ENCODE measurements at places on chromosomes 12 and 14.

DNA sequence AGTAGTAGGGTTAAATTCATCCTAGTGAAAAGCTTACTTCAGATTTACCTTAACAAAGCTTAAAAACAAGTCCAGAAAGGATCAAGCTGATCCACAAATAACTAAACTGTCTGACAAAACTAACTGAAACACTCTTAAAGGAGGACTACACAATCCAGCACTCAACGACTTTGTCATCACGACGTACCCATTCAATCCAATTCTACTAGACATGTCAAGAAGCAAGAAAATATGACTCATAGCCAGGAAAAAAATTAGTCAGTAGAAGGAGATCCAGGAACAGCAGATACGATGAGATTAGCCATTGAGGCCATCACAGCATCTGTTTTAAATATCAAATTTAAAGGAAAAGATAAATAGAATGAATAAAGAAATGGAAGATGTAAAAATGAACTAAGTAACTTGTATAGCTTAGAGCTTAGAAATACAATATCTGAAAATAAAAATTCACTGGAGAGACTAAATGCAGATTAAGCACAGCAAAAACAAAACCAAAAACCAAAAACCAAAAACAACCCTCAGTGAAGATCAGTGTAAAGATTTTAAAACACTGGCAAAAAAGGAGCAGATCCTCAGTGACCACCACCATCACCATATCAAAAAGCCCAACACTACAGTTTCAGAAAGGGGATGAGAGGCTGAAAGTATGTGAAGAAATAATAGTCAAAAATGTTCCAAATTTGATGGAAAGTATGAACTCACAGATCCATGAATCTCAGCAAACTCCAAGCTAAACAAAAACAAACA lies 95.0 kb upstream of the CCND2 start:
- DNase-seq = no peak

GRCh38 chr12:49415521-49415970 lies 48.3 kb downstream of the SPATS2 start:
- no peak for DNase-seq

DNA sequence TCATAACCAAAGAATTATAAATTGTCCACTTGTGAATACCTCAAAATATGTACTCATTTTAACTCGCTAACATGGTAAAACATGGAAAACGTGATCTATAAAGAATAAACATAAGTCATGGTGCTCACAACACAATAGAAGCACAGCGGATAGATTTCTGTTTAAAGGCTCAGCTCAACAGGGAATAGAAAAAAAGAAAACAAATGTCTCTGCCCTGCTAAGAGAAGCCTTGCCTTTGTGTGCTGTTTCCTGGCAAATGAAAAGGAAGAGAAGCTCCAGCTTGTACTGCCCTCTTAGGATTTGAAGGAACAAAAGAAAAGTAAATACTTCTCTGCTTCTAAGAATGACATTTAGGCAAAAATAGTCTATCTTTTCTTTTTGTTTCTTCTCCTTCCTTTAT lies 121.0 kb upstream of the KRR1 start:
- no peak for DNase-seq

DNA sequence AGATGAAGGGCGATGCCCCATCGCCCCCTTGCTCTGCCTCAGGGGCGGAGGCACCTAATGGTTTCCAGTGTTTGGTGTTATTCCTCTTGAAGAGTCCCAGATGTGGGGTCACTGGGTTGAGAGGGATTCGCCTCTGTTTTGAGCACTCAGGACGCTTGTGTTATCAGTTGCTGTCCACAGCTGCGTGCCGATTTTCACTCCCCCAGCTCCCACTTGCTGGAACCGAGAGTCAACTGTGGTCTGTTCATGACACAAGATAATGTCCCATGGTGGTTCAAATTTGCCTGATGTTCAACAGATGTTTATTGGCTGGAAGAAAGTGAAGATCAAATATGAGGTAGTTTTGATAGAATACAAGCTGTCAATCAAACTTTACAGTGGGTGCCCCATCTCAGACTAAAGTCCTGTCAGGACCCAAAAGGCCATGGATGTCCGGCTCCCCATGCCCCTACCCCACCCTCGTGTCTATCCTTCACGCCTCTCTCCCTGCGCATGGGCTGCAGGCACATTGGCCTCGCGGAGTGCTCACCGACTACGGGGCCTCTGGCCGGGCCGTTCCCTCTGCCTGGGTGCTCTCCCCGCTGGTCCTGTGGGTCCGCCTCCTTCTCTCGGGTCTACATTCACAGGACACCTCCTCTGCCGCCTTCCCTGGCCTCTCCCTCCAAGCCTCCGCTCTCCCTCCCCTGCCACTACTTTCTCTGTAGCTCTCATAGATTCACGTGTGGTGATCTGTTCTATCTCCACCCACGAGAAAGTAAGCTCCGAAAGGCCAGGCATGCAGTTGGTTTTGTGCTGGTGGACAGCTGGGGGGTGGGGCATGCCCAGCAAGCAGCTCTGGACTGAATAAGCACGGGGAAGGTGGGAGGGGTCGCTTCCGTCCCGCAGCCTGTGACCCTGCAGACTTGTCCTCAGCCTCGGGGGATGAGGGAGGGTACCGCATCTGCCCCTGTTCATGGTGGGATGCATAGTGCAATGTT lies 6.8 kb upstream of the TRAF3 start:
- DNase-seq = no peak

- no peak for DNase-seq
Measured at GRCh38 chr12:93154753-93155480, 222.8 kb upstream of the NUDT4 start.

All from stimulated activated CD4-positive, alpha-beta T cell treated with anti-CD3 and anti-CD28 coated beads, Interleukin-4, amount 100 ng/mL, for 48 hours (primary cell).